Activated naive CD8-positive, alpha-beta T cell treated with anti-CD3 and anti-CD28 coated beads, Interleukin-2, amount 10 ng/mL, durations not matched to agents 7 days and 5 days (primary cell): ENCODE measurements at places on chromosomes 13 and 19. TPM values are rescaled to one million over a fixed set of nuclear protein-coding genes. Genes with fewer than 3 reads are reported as not detected.

Gene FFAR1
- not detected for total RNA-seq

GRCh38 chr19:10611907-10612306 is 13.4 kb upstream of the SLC44A2 start:
- no peak for DNase-seq

DNA sequence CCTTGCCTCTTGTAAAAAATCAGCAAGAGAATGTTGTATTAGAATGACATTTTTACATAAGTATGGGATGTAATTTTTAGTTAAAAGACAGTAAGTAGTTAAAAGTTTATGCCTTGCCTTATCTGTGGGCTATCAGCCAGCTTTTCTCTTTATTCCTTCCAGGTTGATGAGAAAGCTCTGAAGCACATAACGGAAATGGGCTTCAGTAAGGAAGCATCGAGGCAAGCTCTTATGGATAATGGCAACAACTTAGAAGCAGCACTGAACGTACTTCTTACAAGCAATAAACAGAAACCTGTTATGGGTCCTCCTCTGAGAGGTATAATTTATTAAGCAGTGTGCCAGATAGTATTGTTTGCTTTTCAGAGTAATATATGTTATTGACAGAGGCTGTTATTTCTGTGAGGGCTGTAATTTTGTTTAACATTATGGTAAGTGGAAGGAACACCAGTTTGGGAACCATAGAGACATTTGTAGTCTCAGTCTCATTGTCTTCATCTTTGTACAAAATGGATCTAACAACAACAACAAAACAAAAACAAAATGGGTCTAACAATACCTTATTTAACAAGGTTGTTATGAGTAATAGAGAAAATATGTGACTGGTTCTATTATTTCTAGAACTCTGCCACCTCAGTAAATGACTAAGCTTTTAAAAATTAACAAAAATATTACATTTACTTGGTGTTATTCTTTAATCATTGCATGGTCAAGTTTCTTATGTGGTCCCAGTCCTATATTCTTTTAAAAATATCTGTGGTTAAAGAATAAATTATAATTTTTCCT is 112.8 kb downstream of the TDRD3 start:
- no peak for DNase-seq

DNA sequence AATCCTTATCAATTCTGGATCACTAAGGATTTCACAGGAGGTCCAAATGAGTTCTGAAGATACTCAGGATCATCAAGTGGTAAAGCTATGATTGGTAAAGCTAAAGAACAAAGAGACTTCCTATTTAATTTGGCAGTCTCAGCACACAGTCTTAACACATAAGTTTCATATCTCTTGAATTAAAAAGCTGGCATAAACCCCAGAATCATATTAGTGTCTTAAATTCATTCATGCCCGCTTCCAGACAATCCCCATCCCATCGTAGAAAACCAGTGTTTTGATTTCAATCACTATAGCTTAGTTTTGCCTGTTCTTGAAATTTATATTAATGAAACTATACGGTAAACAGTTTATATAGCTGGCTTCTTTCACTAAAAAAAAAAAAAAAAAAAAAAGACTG is 278.7 kb downstream of the DIAPH3 start:
- DNase-seq = no peak

GRCh38 chr13:75263741-75264407 is 218.1 kb downstream of the TBC1D4 start:
- no peak for DNase-seq

- no peak for DNase-seq
Observed at GRCh38 chr13:95896301-95896700, 156.9 kb downstream of the UGGT2 start.

GRCh38 chr19:55216461-55217198 is 7.3 kb upstream of the PTPRH start:
- peak; percentile 79 for DNase-seq

DNA sequence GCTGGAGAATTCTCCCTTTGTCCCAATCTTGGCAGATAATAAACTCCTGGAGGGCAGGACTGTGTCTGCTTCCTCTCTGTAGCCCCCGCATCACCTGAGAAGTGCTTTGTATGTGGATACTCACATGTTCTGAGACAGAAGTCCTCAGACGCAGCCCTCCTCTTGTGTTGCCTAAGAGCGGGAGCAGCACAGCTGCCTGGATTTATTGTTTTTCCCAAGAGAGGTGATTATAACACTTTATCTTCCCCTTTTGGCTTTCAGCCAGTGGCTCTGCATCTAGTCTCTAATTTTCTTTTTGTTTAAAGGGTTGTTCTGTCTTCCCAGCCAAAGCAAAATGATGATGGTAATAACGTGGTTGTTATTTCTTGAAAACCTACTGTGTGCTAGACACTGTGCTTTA is 36.1 kb downstream of the OLFM4 start:
- no peak for DNase-seq

- DNase-seq = no peak
Observed at GRCh38 chr19:18421371-18421959, 2.3 kb downstream of the SSBP4 start.

- DNase-seq = no peak
Observed at GRCh38 chr13:47628666-47629065, 372.4 kb downstream of the SUCLA2 start.
